Caki2 (cell line): ENCODE measurements at places on chromosomes 1 and 21. TPM values are rescaled to one million over a fixed set of nuclear protein-coding genes. Genes with fewer than 3 reads are reported as not detected.

DNA sequence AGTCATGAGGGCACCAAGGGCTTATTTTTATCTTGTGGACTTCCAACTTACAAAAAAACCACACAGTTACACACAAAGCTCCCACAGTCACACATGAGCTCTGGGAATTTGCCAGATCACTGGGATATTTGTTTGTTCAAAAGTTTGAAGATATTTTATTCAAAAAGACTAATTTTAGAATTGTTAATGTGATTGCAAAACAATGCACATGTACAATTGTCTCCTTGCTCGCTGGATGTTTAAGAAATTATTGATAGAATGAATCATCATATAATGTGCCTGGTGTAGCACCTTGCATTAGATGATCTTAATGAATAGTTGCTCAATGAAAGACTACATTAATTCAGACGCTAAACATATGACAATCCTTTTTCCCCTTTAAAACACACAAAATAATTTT is 570.3 kb downstream of the LMO4 start:
- no peak for DNase-seq

DNA sequence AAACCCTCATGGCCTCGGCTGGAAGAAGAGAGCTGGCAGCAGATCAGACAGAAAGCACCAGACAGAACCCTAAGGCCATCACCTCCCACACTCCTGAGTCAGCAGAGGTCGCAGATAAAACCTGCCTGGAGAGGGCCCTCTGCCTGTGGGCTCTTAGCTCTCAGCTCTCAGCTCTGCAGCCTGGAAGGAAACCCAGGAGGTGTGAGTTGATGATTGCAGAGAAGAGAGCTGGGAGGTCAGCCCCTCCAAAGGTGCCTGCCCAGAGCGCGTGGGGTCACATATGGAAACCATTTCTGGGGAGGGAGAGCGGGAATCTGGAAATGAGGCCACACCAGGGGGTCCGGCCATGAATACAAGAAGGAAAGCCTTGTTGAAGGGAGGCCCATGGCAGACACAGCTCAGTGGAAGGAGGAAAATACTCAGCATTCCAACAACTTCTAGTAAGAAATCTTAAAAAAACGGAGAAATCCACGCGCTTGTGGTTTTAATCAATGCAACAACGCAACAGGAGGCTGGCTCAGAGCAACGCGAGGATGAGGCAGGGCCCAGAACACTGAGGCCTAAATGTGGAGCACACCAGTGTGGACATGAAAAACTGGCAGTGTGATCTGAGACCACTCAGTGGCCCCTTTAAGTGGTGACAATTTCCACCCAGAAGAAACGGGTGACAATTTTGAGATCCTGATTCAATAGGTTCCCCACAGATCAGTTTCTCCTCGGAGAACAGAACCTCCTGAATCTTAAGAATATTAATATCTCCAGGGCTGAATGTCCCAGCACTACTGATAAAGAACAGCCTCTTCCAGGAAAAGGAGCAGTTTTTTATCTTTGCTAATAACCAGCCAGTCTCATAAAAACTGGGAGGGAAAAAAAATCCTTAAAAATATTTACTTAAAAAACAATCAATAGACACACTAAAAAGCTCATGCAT is 45.7 kb downstream of the PSMG1 start:
- no peak for DNase-seq

- DNase-seq, result no peak
These were observed 1.7 kb upstream of the IL6R start for GRCh38 chr1:154403261-154403943.

ARHGAP29 gene
- total RNA-seq, result 31.9 and 37.5 TPM in 2 replicates

DNA sequence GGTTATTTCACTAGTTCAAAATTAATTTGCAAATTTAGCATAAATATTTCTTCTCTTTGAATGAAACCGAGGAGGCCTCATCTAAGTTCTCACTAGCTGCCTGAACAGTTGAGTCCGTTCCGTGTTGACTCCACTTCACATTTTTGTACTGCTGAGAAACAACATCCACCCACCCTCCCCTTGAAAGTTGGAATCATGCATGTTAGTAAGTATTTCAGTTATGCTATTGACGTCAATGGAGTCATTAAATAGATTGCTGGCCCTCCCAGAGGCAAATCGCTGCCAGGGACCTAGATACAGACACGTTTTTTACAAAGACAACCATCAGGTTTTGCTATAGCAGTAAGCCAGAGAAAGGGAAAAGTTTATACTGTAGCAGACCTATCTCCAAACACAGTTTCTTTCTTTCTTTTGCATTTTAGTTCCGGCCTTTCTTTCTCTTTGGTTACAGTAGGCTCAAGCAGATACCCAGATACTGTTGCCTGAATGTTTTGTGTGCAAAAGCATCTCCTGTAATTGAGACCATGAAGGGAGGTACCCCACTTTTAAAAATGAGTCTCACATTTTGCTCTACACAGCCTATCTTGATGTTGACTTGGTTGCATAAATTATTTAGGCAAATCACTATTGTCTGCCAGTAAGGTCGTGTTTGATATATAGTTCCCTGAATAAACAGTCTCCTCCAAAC is 262.6 kb upstream of the SGIP1 start:
- DNase-seq, result peak; percentile 83

- no peak for DNase-seq
These were observed 152.9 kb downstream of the PGBD5 start for GRCh38 chr1:230273141-230273710.

- no peak for DNase-seq
These were observed 12.9 kb downstream of the STX12 start for GRCh38 chr1:27785781-27786455.

DNA sequence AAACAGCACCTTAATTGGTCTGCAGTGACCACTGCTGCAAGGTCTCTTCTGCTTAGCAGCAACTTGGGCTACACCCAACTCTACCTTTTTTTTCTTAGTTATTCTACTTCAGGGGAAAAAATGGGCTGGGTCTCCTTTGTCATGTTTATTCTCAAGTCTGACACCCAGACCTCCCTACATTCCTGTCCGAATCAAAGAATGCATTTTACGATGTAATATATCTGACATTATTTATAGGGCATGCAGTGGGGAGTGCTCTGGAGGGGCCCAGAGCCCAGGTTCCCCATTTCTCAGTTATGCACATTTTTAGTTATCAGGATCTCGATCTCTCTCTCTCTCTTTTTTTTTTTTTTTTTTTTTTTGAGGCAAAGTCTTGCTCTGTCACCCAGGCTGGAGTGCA is 50.5 kb downstream of the OPTC start:
- DNase-seq, result no peak

- DNase-seq, result peak; percentile 66
These were observed 35.7 kb upstream of the VAV3 start for GRCh38 chr1:108000620-108001111.

HIVEP3 gene
- 0.03 and 1.4 TPM in 2 replicates for total RNA-seq

UBL4B gene
- not detected in 2 replicates for total RNA-seq

DNA sequence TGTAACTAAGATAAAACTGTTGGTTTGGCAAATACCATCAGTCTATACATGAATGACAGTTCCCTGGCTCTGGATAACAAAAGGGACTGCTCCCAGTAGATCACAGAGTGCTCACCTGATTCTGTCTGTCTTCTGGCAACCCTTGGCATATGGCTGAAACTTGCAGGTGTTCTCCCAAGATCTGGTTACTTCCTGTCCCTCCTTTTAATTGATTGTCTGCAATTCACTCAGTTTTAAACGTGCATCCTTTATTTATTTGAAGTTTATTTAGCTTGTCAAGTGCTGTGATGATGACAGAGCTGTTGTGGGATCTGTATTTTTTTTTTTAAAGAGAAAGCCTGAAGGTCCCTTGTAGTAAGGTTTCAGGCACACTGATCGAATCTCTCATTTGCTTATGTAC is 3.4 kb downstream of the KCNA3 start:
- DNase-seq, result no peak

DNA sequence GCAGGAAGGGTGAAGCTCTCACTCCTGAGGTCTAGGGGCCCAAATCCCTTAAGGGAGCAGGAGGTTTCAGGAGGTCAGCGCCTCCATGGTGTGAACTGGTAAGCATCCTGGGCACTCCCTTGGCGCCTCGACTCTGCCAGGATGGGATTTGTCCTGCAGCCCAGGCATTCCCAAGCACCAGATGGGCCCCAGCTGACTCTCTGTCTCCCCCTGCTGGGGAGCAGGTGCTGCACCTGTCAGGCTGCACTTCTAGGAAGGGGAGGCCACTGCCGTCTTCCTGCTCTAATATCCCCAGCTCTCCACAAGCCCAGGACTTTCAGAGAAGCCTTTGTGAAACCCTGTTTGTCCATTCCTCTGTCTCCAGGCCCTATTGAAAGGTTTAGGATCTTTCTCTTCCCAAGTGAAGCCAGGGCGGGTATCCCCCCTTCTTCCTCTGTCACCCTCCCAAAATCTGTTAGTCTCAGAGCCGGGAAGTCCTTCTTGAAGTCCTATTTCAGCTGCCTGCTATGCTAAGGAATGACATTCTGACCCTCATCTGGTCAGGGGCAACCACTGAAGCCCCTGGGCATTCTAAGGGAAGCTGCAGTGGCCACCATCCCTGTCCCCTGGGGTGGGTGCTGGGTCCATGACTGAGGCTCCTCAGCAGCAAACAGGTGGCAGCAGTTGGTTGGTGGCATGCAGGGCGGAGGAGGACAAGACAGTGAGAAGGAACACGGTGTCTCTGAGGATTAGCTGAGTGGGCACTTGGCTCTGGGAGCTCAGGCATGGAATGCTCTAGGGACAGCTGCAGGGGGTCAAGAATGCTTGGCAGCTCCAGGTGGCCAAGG is 3.2 kb downstream of the MYBPH start:
- peak; percentile 57 for DNase-seq

GRCh38 chr1:111486431-111486830 is 12.6 kb downstream of the C1orf162 start:
- DNase-seq, result no peak

DNA sequence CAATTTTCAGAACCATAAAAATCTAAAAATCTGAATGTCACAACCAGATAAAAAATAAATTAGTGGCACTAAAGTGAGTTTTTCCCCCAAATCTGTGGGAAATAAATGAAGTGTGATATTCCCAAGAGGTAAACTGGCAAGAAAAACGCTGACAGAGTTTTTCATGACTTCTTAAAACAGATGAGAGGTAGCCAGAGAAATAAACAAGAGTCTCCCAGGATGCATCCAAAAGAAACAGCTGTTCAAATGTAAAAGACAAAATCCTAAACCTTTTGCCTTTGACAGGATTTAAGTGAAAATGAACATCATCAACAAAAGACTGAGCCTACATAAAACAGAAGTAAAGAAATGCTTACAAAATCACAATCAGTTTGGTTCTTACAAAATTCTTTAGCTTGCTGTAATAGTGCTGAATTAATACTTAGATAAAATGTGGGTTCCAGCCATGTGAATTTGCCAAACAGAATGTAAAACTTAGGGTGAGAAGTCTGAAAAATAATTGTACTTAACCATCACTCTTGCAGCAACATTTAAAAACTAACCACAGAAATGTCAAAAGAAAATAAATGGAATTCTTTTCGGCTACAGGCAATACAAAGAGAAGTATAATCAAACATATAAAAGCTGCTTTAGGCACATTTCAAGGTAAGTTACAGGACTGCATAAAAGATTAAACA is 133.6 kb downstream of the EIF4G3 start:
- DNase-seq, result no peak

DNA sequence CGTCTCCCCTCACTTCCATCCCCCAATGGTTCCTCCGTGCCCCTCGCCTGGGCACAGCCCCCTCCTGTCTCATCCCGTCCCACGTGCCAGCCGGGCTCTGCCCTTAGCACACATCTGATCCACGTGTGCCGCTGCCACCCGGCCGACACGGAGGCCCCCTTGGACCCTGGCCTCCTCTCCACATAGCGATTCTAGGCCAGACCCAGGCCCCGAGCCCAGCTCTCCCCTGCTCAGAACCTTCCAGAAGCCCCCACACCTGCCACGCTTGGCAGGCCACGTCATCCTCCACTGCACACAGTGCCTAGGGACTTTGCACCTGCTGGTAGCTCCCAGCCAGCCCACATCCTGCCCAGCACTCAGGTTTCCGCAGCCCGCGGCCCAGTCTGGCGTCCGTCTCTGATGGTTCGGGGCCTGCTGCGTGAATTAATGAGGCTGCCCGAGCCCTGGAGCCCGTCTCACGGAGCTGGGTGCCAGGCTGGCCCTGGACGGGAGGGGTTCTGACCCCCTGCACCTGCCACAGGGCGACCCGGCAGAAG is 20.1 kb downstream of the PLCH2 start:
- DNase-seq, result no peak

- peak; percentile 44 for DNase-seq
These were observed 16.9 kb downstream of the CHRNB2 start for GRCh38 chr1:154584267-154584994.

GRCh38 chr1:12416744-12417143 is 186.9 kb downstream of the VPS13D start:
- DNase-seq, result no peak

GRCh38 chr1:215507119-215507518 is 60.0 kb upstream of the KCTD3 start:
- DNase-seq, result no peak

GRCh38 chr1:60765204-60765603 is 317.2 kb upstream of the NFIA start:
- no peak for DNase-seq

PCP4 gene
- not detected in 2 replicates for total RNA-seq

SELP gene
- not detected in 2 replicates for total RNA-seq

- DNase-seq, result no peak
These were observed 50.7 kb downstream of the KLHDC7A start for GRCh38 chr1:18531503-18531845.

GRCh38 chr1:64632936-64633335 is 111.9 kb upstream of the RAVER2 start:
- no peak for DNase-seq

DNA sequence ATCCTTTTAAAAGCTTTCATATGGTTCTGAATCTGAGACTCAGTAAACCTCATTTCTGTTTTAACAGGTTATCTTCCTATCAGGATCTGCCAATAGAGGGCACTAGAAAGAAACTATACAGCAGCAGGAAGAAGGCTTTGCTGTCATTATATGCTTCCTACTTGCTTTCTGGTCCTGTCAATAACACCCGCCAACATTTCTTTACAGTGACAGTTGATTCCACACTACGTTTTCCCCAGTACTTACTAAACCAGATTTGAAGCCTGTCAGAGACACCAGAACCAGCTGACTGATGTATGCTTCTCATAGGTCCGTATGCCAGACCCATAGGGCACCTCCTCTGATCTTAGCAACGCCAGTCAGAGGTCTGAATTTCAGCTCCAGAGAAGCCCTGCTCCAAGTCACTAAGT is 341.0 kb upstream of the NEGR1 start:
- DNase-seq, result peak; percentile 32

GPR25 gene
- not detected in 2 replicates for total RNA-seq

NFASC gene
- not detected in 2 replicates for total RNA-seq
